ENCODE measurements at places on chromosomes 1 and 21. TPM values are rescaled to one million over a fixed set of nuclear protein-coding genes. Genes with fewer than 3 reads are reported as not detected.

DNA sequence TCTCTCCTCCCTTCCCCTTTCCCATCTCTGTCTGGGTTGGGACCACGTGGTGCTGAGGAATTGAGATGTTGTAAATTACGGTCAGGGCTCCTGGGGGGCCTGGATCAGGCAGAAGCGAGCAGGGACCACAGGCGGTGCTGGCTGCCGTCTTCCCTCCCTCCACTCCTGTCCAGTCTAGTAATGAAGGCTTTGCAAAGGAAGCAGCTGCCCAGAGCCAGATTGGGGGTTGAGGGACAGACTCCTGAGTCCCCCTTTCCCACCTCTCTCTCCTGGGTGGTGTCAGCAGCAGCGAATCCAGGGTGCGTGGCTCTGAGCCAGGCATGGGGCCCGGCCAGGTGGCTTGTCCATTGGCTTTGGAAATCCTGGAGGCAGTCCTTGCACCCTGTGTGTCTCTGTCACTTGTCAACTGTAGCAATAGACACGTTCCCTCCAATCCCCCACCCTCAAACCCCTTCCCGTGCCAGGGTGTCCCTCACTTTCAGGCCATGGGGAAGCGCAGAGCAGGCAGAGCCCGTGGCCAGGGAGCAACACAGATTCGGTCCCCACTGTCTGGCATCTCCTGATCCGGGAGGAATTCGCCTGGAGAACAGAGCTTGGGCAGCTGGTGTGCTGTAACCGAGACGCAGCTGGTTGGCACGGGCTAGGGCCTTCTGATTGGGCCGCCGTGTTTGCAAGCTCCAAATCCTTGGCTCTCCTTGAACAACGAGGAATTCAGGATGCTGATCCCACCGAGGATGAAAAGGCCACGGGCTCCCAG, 64.8 kb upstream of the WNT4 start:
- ATAC-seq: no peak

DNA sequence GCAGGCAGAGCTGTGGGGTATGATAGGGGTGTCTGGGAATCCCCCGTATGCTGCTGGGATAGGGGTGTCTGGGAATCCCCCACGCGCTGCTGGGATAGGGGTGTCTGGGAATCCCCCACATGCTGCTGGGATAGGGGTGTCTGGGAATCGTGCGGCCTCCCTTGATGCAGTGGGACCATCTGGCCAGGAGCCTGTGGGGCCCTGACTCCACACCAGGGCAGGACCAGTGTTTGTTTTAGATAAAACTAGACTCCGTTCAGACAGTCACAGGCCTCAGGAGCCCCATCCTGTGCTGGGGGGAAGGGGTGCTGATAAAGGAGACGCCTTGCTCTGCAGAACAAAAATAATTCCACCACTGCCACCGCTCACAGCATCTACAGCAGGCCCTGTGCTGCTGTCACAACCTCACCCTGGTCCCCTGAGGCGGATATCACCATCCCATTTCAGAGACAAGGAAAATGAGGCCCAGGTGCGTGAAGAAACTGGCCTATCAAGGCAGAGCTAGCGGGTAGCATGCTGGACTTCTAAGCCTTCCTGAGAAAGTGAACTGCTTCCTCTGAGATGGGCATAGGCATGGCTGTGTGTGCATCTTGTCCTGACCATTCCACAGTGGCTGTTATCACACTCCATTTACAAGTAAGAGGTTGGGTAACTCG, 24.0 kb downstream of the ECE1 start:
- no peak for ATAC-seq

DNA sequence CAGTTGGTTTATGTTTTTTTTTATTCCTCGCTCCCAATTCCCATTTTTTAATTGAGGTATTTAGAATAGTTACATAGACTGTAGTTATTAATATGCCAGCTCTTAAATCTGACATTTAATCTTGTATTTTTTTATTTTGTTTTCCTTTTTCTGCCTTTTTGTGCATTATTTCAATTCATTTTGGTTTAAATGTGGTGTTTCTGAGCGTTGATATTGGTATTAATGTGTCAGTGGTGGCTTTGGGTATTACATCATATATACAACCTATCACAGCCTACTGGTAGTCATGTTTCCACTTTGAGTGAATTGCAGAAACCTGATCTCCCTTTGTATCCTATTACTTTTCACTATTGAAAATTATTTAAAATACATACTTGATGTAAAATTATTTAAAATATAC, 1027.3 kb downstream of the KCNT2 start:
- no peak for ATAC-seq

Gene NKAIN1
- total RNA-seq: not detected

- ATAC-seq: peak; percentile 56
Observed at GRCh38 chr21:43361493-43362296, 65.2 kb downstream of the SIK1 start.

Gene CELA3B
- not detected for total RNA-seq

DNA sequence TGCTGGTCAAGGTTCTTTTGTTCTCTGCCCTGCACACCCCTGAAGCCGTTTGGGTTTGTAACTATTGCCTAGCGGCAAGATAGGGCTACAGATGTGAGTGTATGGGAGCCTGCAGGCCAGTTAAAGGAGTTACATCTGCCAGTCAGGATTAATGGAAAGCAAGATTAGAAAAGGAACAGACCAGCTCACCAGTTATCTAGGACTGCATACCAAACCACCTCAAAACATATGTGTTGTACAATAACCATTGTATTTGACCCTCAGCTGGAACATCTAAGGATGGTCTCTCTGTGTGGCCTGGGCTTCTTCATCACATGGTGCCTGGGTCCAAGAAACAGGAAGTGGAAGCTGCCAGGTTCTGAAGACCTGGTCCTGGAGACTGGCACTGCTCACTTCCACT, 52.5 kb upstream of the FBXO28 start:
- ATAC-seq: no peak

DNA sequence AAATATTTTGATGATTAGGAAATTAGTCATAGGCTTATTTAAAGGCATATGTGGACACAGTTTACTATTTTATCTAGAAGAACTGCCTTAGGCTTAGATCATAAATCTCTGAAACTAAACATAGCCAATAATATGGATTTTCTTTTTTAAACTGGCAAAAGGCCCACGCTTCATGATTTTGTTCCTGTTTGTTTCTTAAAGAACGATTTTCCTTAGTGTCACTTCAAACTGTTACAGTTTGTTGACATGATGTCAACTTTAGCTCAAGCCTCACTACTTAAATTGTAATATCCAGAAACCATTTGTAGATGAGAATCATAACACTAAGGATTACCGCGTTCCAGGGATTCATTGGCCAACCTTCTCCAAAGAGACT, 322.6 kb downstream of the HHIPL2 start:
- no peak for ATAC-seq

Gene LEFTY1
- not detected for total RNA-seq

Gene ATP1A2
- total RNA-seq: not detected

DNA sequence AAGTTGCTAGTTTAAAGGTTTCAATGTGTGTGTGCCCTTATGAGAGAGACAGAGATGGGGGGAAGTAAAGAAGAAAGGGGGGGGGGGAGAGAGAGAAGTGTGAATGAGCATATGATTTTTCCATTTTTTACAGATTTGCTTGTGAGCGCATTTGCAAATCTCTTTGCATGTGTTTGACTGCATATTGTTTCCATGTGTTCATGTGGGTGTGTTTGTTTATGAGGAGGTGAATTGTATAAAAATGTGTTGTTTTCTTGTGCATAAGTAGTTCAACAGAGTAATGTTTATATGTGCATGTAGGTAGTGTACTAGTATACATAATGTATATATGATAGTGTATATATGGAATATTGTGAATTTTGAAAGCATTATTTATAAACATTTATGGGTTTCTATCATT, 205.9 kb upstream of the SPAG17 start:
- ATAC-seq: no peak

GRCh38 chr1:198276241-198276640, 119.4 kb downstream of the NEK7 start:
- no peak for ATAC-seq

- no peak for ATAC-seq
Observed at GRCh38 chr1:12071892-12072291, 8.8 kb downstream of the TNFRSF8 start.

DNA sequence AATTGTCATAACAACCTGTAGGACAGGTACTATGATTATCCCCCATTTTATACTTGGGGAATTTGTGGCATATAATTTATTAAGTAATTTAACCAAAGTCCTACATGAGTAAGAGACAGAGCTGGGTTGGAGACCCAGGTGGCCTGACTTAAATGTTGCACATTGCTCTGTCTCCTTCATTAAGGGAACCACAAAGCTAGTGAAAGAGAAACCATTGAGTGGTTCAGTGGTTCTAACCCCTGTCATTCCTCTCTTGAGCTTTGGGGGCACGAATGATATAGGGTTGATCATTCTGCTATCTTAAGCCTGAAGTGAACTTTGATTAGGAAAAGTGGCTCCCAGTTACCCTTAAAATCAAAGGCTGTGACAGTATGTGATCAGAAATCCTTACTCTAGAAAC, 5.3 kb upstream of the MAP3K7CL start:
- peak; percentile 44 for ATAC-seq

Gene SCP2
- total RNA-seq: 59.5 TPM

DNA sequence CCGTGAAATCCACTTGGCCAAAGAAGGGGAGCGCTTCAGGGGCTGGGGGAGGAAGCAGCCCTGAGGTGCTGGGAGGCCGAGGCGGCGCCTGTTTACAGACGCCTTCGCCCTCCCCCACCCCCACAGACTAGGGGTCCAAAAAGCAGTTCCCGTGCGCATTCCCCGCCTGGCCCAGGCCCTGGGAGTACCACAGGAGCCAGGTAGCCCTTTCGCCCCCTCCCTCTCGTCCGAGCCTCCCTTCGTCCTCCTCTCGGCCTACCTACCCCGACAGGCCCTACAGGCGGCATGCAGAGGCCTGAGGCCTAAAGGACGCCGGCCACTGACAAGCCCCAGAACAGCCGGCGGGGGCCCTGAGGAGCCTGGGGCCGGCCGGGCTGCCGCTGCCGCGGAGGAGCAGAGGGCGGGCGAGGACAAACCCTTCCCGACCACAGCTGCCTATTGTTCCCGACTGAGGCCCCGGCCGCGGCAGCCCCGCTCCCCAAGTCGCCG, 522 bp downstream of the RC3H1 start:
- ATAC-seq: peak; percentile 48

GRCh38 chr1:207831517-207832327, 79.2 kb downstream of the CD34 start:
- peak; percentile 90 for ATAC-seq

DNA sequence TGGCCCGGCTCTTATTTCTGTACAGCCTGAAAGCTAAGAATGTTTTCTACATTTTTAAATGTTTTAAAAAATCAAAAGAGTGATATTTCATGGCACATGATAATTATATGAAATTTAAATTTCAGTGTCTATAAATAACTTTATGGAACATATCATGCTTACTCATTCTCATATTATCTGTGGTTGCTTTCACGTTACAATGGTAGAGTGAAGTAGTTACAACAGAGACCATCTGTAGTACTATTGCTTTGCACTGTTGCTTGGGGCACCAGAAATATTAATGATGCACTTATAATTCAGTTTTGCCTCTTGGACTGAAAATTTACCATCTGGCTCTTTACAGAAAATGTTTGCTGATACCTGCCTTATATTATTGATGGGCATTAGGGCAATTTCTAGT, 481.6 kb downstream of the PLPP3 start:
- no peak for ATAC-seq

Gene MYOG
- total RNA-seq: not detected

DNA sequence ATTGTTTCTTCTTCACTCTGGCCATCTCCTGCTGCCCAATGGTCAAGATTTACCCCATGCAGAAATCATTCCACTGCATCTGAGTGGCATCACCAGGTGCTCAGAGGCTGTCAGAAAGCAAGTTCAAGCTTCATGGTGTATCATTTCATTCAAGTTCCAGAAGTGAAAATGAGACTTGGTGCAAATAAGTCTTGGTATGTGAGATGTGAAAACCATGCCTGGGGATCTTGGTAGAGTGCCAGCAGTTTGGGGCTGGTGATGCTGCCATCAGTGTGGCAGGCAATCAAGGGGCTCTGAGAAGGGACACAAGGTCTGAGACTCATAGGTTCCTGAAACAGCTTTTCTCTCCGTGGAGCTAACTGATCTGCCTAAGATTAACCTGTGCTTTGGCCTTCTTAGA, 52.0 kb downstream of the CD2 start:
- ATAC-seq: peak; percentile 53

DNA sequence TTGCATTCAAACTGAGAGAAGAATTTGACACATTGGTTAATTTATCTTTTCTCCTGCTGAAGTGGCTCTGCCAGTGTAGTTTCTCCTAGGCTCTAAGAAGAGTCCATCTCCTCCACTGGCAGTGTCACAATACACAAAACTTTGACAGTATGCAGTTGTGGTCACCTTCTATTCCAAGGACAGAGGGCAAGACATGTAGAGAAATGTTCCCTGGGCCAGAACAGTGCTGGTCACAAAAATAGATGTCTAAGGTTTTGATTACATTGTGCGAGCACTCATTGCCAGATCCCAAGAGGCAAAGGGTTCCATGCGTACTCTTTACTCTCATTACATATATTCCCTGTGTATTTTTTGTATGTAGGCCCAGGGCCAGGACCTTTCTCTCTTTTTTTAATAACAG, 148.1 kb upstream of the UBE2U start:
- ATAC-seq: no peak

- ATAC-seq: no peak
Observed at GRCh38 chr1:116189481-116189880, 78.3 kb downstream of the MAB21L3 start.

Gene OR14K1
- total RNA-seq: not detected

GRCh38 chr1:153833171-153833570, 58.0 kb downstream of the SLC27A3 start:
- no peak for ATAC-seq

GRCh38 chr1:152539901-152540300, 25.6 kb downstream of the CRCT1 start:
- ATAC-seq: no peak

DNA sequence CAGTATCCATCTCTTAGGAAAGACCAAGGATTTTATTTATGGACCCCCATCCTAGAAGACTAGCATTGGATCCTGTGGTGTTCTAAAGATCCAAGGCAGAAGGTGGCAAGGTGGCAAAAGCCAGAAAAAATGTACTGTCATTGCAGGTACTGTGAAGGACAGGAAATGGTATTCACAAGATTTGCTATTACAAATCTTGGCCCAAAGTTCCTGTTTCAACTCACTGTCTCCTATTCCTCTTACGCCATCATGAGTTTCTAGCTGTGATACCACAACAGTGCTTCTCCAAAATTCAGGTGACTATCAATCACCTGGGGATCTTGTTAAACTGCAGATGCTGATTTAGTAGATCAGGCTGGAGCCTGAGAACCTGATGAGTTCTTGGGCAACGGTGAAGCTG, 21.4 kb downstream of the ACP6 start:
- peak; percentile 55 for ATAC-seq

Gene ANKRD35
- total RNA-seq: 0.29 TPM

- no peak for ATAC-seq
Observed at GRCh38 chr1:45610589-45611226, 13.1 kb downstream of the CCDC17 start.

DNA sequence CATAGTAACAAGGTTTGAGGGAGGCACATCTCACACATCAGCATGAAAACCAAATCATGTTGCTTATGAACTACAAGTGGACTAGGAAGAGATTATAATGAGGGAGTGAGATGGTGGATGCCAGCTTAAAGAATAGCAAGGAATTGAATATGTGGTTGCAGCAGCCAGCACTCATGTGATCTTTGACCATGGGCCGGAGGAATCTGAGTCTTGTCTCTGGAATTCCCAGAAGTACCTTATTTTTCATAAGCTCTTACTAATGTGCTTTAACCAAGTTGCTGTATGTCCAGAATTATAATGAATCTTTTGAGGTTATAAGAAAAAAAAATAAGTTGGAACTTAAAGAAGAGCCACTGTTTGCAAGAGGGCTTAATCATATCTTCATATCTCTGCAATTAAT, 97.0 kb downstream of the DISP1 start:
- ATAC-seq: no peak
